Trophoblast cell (in vitro differentiated cells and primary cell): ENCODE measurements at places on chromosomes 12 and 14.

GRCh38 chr14:90300611-90301047, 31.1 kb downstream of the NRDE2 start:
- no peak for DNase-seq

GRCh38 chr14:68173227-68173972, 353.8 kb downstream of the RAD51B start:
- no peak for DNase-seq

GRCh38 chr12:101042211-101042610, 167.8 kb downstream of the SLC5A8 start:
- no peak for DNase-seq

GRCh38 chr14:20412411-20412810, 890 bp downstream of the TEP1 start:
- peak; percentile 5 for DNase-seq

GRCh38 chr12:53871367-53871766, 67.3 kb upstream of the HOXC13 start:
- DNase-seq, result no peak

- DNase-seq, result no peak
Observed at GRCh38 chr14:96149131-96149530, 55.5 kb upstream of the BDKRB2 start.

DNA sequence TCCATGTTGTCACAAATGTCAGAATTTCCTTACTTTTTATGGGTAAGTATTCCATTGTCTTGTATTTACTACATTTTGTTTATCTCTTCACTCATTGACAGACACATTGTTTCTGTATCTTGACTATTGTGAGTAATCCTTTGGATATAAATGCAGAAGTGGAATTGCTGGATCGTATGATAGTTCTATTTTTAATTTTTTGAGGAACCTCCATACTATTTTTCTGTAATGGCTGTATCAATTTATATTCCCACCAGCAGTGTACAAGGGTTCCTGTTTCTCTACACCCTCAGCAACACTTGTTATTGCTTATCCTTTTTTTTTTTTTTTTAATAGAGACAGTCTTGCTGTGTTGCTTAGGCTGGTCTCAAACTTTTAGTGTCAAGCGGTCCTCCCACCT, 3.5 kb upstream of the KICS2 start:
- DNase-seq, result no peak

DNA sequence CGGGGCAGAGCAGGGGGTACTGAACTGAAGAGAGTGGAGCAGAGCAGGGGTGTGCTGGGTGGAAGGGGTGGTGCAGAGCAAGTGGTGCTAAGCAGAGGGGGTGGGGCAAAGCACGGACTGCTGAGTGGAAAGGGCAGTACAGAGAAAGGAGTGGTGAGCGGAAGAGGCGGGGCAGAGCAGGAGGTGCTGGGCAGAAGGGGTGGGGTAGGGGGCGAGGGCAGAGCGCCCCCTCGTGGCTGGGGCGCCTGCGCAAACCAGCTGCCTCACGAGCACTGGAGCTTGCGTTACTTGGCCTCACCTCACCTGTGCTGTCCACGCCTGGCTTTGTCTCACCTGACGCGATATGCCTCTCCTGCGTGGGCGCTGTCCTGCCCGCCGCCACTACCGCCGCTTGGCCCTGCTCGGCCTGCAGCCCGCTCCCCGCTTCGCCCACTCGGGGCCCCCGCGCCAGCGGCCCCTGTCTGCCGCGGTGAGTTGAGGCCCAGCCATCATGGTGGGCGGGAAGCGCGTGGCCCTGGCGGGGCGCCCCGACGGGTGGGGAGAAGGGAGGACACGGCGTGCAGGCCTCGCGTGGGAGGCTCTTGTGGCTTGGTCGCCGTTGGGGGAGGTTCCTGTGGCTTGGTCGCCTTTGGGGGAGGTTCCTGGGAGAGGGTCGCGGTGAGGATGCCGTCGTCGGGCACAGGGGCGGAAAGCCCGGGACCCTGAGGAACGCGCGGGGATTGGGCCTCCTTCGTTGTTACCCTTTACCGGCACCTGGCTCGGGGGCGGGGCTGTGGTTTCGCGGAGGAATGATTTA, at the start of gene COX8C:
COX8C (plus strand) TSS at position 257 of the 796 bp plus-strand sequence; CDS start at position 344, 87 bp downstream.
- DNase-seq, result peak; percentile 38

- DNase-seq, result no peak
Observed at GRCh38 chr12:12214635-12215131, 52.2 kb downstream of the LRP6 start.

- no peak for DNase-seq
Observed at GRCh38 chr12:96238336-96239047, 44.3 kb downstream of the ELK3 start.

- no peak for DNase-seq
Observed at GRCh38 chr14:104734991-104735779, 11.2 kb downstream of the ADSS1 start.

DNA sequence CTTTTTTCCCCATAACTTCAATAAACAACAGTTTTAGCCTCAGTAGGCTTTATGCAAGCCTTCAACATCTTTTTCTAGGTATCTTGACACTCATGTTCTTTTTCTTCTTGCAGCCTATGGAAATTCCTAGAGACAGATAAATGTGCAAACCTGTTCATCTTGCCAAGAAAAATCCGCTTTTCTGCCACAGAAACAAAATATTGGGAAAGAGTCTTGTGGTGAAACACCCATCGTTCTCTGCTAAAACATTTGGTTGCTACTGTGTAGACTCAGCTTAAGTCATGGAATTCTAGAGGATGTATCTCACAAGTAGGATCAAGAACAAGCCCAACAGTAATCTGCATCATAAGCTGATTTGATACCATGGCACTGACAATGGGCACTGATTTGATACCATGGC, 295.9 kb downstream of the ZFP36L1 start:
- DNase-seq, result no peak
